H54 (cell line): ENCODE measurements at places on chromosomes 2 and 18.
A peak's percentile ranks its signal among the peaks of the same experiment; 100 is the strongest.

- DNase-seq = no peak
Observed at GRCh38 chr2:238895361-238895882, 47.5 kb downstream of the TWIST2 start.

DNA sequence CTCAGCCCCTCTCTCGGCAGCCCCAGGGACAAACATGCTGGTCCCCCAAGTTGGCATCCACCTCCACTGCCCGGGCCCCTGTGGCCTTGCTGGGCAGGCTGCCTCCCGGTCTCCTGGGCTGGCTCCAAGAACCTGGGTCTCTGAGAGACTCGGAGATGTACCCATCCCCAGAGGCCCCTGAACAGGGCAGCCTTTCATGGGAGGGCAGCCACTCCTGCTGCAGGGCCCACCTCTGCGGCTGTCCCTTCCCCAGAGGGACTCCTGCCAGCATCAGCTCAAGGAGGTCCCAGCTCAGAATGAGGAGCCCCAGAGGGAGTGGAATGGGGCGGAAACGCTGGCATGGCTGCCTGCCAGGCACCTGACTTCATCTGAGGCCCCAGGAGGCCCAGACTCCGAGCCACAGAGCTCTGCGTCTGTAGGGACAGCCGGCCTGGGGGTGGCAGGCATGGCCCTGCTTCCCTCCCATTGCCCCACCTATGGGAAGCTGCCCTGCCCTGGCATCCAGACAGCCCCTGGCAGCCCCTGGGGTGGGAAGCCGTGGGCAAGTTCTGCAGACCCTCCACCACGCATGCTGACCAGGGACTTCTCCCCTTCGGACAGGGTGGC, 857 bp upstream of the CROCC2 start:
- DNase-seq = peak; percentile 54

GRCh38 chr18:61402726-61403125, 69.5 kb downstream of the CDH20 start:
- DNase-seq = no peak

DNA sequence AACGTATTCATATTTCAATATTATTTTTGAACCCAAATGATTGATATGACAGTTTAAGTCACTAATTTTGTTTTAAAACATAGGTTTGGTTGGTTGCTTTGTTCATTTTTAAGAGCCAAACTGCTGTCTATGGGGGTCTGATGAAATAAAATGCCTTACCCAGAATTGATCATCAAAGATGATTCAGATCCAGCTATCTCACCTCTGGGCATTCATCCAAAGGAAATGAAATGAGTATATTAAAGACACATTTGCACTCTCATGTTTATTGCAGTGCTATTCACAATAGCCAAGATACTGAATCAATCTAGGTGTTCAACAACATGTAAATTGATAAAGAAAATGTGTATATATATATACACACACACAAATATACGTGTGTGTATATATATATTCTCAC, 326.9 kb upstream of the GULP1 start:
- DNase-seq = no peak

GRCh38 chr2:11154016-11154922, 998 bp upstream of the SLC66A3 start:
- no peak for DNase-seq

DNA sequence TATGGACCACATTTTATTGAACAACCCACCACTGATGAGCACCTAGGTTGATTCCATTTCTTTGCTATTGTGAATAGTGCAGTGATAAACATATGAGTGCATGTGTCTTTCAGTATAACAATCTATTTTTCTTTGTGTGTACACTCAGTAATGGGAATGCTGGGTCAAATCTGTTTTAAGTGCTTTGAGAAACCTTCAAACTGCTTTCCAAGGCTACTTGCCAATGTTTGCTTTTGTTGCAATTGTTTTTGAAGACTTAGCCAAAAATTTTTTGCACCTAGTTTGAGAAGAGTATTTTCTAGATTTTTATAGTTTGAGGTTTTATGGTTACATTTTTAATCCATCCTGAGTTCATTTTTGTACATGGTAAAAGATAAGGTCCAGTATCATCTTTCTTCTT, 587.4 kb upstream of the SETBP1 start:
- DNase-seq = no peak

DNA sequence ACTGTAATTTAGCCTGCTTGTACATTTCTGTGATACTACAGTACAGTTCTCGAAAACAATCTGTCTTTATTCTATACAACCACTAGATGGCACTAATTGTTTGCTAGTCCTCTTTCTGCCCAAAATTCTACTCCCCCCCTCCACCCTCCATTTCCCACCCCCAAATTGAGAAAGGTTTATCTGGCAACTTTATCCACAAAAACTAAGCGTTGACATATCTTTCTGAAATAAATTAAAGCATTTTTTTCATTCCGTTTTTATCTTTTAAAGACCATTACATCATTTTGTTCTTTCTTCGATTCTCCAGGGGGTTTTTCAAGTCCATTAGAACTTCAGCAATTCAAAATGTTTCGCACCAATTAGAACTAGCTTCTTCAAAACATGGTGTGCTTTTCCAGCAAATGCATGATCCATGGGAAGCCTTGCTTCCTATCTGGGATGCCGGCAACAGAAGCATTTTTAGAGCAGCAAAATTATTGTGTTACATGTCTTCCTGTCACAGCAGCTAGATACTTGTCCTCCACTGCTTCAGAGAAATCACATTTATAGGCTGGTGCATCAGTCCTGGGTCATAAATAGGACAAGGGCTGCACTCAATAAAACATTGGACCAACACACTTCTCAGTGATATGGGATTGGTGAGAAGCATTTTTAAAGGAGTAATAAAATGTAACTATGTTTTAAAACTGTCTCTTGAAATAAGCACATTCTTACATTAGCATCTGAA, 241.3 kb downstream of the PAX3 start:
- DNase-seq = no peak

- DNase-seq = no peak
Observed at GRCh38 chr2:121099329-121100290, 185.4 kb downstream of the TFCP2L1 start.

GRCh38 chr2:209525834-209526281, 102.0 kb downstream of the MAP2 start:
- peak; percentile 9 for DNase-seq

DNA sequence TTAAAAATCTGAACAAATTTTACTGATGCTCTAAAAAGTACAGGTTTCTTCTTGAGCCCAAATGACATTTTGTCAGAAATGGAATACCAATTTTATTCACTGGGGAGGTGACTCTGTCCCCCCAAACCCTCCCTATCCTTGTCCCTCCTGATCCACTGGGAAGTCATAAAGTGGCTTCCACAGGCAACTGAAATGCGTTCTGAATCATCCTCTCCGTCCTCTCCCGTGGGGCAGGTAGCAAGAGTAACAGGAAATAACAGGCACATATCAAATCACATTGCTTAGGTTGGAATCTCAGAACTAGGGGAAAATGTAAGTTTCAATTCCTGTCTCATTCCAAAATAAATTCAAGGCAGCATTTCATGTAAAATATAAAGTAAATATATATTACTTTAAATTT, 44.5 kb downstream of the MYL12B start:
- no peak for DNase-seq

- DNase-seq = no peak
Observed at GRCh38 chr2:197931661-197932312, 127.4 kb downstream of the PLCL1 start.

DNA sequence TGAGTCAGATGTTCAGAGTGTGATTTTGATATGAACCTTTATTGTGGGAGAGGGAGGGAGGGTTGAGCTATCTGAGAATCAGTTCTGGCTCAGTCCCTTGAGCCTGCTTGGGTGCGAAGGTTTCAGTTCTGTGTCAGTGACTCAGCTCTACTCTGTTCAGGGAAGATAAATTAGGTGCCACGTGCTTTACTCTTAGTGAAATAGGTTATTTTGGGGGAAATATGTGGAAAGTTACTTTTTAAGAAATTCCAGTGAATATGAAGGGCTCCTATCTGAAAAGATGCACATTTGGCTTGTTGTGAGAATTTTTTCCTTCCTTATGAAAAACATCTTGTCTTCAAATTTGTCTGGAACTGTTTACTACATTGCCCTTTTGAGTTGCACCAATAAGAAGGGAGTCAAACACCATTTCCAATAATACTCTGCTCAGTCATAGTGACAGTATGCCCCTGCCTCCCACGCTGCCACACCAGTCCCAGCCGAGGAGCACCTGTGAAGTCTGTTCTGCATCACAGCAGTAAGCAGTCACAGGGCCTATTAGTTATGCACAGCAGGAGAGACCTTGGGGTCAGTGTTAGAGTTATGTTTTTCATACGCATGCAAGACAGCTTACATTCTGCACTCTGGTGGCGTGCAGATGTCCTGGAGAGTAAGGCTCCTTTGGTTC, 32.8 kb upstream of the DNAH7 start:
- no peak for DNase-seq

- DNase-seq = no peak
Observed at GRCh38 chr18:61612517-61612916, 279.3 kb downstream of the CDH20 start.

GRCh38 chr18:3524706-3525105, 74.7 kb downstream of the TGIF1 start:
- no peak for DNase-seq

GRCh38 chr18:22523481-22523880, 105.8 kb upstream of the CTAGE1 start:
- no peak for DNase-seq

DNA sequence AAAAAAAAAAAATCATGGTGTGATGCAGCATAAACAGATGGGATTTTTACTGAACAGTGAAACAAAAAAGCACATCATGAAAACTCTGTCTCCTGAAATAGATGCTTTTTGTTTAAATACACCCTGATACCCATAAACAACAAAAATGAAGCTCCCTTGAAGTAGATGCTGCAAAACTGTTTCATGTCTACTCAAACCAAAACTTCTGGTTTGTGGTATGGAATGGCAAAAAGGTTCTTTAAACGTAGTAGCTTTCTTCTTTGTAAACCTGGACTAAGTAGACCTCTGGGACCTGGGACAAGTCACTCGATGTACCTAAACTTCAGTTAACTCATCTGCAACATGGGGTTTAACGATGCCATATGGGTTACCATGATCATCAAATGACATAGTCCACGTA, 64.4 kb upstream of the RAPH1 start:
- DNase-seq = no peak

DNA sequence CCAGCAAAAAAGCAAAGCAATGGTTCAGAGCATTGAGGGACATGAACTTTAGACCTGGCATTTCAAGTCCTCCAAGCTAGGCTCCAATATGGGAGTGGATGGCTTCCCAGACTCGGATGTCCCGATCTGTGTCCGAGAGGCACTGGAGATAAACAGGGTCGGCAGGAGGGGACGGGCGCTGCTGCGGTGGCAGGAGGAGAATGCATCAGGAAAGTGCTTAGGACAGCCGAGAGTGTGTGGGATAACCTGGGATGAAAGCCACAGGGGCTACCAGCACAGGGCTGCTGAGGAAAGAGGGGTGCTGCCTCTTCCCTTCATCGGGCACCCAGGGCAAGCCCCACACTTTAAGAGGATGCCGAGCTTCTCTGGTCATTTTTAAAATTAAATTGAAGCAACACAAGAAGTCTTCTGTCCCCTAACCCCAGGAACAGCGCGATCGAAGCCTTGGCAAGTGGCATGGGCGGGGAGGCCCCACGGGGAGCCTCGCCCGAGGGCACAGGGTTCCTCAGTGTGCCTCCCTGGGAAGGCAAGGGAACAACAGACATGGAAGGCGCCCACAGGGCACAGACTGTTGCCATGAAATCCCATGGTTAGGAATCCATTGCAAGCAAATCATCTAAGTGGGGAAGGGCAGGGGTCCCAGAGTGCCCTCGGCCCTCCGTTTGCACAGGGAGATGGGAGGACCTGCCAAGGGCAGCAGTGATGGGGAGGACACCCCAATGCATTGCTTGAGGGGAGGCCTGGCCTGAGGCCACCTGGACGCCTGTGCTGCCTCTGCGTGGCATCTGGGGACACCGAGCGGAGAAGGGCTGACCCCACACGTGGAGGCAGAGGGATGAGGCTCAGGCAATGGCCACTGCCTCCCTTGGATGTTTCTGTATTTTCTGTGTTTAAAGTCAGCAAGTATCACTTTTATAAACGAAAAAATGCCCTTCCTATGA, 78.5 kb upstream of the GPC1 start:
- no peak for DNase-seq

- DNase-seq = no peak
Observed at GRCh38 chr18:43010611-43011010, 104.9 kb downstream of the RIT2 start.

DNA sequence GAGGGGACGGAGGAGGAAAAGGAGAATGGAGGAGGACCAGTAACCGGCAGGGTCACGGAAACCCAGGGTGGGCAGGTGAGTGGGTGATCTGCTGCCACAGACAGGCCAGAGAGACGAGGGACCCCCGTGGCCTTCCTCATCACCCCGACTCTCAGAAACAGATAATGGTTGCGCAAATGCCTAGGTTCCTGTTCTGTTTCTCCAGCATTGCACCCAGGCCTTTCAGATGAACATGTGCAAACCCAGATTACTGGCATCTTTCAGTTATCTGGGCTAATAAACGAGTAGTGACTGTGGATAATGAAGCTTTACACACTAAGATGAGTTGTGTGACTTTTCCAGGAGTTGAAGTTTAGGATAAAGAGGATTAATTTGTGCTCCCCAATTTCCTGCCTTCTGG, 46.5 kb downstream of the TET3 start:
- no peak for DNase-seq

GRCh38 chr2:240565333-240566202, 2.7 kb upstream of the RNPEPL1 start:
- DNase-seq = peak; percentile 80

DNA sequence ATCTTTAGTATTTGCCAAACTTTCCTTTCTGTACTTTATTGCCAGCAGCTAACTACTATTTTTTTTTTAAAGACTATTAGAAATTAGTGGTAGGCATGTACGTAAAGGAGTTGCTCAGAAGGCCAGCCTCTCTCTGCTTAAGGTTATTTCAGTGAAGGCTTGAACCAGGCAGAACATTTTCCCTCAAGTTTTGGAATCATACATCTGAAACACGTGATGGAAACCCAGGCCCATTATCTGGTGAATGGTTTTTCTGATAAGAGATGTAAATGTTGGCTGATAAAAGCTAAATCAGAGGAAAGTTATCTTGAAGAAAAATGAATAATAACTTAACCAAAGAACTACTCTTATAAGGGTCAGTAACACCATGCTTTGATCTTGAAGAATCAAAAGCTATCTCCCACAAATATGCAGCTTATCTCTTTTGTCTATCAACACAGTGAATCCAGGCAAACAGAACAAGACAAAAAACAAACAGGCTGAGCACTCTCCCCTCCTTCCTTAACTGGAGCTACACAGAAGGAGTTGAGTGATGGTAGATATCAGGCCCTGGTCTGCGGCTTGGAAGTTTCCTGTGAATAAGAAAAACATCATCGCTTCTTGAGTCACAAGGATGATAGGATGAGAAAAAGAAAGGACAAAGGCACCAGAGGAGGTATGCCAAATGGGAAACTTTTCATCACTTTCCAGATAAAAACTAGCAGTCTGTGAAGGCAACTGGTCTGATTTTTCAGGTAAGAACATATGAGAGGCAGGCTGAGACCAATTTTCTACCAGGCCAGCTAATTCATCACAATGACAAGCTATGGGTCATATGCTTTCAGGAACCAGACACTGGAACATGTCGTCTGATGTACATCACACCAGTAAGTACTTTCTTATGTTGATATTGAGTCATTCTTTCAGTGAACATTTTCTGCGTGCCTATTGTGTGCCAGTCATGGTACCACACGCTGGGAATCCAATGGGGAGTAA, 88.4 kb upstream of the STK17B start:
- DNase-seq = no peak
